Mucosa of descending colon (tissue), 3 donors: ENCODE measurements at places on chromosomes 7 and 10. TPM values are rescaled to one million over a fixed set of nuclear protein-coding genes. Genes with fewer than 3 reads are reported as not detected.

ZNF107 gene
- 5.0 TPM for total RNA-seq

DNA sequence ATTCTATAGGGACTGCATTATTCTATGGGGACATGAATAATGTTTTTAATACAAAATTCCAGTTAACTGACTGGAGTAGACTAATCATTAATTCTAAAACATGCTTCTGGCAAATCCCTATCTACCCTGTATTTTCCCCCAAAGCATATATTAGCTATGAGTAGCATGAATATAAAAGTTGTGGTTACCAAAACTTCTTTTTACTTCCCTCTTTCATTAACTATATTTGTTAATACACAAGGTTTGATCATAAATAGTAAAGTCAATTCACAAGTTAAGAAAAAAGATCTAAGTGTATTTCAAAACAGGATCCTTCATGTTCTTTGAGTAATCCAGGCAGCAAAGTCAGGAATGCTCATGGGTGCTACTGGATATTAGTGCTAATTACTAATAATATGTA, 2.9 kb upstream of the RALA start:
- DNase-seq, result no peak

- no peak for DNase-seq
These were observed 1472.6 kb upstream of the CELF2 start for GRCh38 chr10:9545073-9545472.

- DNase-seq, result no peak
These were observed 19.7 kb downstream of the CALML5 start for GRCh38 chr10:5479481-5480161.

FRMD4A gene
- 17.2 TPM for total RNA-seq

DNA sequence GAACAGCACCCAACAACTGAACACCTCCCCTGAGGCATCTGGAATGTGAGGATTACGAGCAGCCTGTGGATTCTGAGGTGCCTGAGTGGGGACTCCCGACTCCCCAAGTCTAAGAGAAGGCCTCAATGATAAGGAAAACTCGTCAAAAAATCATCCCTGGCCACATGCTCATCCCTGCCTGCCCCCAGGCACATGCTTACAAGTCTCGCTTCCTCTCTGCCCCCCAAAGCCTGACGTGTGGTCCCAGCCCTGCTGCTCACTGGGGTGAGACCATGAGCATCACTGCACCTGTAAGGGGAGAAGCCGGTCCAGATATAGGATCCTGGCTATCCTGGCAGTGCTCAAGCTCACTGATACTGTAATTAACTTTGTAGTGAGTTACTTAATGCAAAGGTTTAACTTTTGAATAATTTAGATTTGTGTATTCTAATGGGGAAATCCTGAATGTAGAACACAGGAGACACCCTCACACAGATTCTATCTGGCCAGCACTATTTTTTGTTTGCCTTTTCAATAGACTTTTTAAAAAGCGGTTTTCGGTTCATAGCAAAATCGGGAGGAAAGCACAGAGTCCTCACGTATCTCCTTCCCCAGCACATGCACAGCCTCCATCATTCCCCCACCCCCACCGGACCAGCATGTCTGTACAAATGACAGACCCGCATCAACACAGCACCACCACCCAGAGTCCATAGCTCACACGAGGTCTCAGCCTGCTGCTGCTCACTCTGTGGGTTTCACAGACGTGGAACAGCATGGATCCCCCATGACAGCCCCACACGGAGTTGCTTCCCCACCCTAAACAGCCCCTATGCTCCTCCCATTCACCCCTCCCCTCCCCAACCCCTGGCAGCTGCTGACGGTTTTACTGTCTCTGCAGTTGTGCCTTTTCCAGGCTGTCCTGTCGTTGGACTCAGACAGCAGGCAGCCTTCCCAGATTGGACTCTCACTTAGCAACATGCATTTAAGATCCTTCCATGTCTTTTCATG, 167.9 kb downstream of the DIP2C start:
- DNase-seq, result no peak
